ENCODE measurements at places on chromosomes 1 and 21.

DNA sequence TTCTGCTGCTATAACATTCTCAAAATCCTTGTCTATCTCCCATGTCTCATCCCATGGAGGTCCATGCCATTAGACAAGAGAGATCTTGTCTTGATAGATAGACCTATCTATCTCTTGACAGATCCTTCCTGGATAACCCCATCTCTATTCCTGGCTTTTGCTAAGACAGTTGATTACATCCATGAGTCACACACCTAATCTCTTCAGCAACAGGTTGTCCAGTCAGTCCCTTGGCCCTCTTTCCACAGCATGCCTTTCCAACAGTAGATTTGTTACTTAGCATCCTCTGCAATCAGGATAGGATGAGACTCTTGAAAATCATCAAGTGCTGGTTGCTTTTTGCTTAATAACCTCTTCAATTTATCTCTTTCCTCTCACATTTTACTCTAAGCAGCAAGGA, 46.6 kb downstream of the TRMT1L start:
- no peak for DNase-seq

DNA sequence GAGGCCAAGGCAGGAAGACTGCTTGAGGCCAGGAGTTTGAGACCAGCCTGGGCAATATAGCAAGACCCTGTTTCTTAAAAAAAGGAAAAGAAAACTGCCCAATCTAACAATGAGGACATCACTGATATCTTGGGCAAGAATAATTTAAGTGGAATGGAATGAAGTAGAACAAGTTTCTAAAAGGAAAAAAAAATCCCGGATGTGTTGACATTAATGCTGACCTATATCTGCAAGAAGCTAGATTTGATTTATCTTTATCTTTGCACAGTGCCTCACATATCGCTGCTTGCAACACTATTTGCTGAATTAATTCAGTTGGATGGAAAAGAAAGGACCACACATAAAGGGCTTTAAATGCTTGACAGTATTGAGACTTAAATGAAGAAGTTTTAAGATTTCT, 27.8 kb downstream of the DIPK1A start:
- no peak for DNase-seq

DNA sequence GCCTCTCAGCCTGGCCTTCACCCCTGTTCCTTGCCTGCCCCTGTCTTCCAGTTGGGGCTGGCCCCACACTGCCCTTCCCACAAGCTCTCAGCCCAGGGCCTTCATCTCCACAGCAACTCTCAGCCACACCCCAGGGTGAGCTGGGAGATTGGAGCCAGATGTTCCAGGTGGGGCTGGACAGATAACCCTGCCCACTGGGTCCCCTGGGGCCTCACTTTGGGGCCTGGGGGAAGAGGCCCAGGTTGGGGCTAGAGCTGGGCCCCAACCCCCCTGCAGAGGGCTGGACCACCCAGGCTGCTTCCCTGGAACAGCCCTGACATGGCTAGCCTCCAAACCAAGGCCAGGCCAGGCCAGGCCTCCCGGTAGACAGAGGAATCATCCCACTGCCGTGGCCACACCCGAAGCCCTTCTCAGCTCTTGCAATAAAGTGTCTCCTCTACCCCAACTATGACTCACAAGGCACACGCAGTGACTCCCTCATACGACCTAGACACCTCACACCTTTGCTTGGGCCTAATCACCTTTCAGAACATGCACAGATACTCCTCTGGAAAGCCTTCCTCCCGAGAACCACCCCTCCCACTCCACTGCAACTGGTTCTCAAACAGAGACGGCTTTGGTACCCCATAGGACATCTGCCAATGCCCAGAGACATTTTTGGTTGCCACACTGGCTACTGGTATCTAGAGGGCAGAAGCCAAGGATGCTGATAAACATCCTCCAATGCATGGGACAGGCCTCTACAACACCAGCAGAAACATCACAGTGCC, 22.2 kb downstream of the SLC2A1 start:
- DNase-seq, result no peak

- no peak for DNase-seq
These were observed 34.4 kb downstream of the WLS start for GRCh38 chr1:68197891-68198290.

DNA sequence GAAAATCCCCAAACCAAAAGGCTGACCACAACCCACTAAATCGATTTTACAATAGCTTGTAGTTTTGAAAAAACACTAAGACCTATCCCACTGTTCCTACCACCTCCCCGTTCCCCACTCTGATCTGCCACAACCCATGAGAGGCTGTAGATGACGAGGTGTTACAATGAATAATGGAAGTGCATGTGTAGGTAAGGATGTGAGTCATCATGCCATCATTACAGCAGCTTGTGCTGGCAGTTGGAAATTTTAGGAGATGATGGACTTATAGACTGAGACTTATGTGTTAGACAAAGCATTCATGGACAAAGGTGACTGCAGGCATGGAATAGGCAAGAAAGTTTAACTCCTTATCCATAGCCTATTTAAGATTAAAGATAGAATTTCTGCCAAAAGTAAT, 184.7 kb upstream of the CACYBP start:
- DNase-seq, result peak; percentile 83

DNA sequence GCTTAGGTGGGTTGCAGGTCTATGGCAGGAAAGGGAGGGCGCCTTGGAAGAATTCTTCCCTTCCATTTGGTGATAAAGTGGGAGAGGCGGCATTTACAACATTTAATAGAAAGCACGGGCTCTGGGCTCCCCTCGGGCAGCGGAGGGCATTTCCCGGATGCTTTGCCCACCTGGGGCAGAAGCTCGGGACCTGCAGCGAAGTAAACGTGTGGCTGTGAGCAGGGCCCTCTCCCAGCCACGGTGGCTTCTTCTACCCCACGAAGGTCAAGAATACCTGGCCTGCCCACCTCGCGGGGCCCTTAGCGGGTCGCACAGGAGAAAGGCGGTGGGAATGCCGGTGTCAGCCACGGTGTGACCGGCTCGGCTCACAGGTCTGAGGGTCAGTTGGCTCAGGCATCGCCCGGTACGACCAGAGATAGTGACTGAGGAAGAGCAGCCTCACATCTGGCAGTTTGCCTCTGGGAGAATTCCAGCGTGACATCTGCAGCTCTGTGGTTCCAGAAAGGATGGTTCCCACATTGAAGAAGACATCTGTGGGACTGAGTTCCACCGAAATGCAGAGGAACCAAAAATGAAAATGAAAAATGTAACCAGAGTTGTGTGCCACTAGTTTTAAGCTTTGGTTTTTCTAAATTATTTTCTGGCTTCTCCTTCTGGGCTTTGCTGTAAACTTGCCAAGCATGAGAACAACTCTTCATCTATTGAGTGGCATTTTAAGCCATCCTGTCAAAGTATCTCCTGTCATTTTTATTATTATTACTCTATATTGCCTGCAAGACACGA, 720 bp upstream of the F3 start:
- DNase-seq, result no peak

- no peak for DNase-seq
These were observed 83.4 kb downstream of the VPS26C start for GRCh38 chr21:37183749-37184148.

- DNase-seq, result no peak
These were observed 45.6 kb upstream of the VAV3 start for GRCh38 chr1:108010581-108010980.

DNA sequence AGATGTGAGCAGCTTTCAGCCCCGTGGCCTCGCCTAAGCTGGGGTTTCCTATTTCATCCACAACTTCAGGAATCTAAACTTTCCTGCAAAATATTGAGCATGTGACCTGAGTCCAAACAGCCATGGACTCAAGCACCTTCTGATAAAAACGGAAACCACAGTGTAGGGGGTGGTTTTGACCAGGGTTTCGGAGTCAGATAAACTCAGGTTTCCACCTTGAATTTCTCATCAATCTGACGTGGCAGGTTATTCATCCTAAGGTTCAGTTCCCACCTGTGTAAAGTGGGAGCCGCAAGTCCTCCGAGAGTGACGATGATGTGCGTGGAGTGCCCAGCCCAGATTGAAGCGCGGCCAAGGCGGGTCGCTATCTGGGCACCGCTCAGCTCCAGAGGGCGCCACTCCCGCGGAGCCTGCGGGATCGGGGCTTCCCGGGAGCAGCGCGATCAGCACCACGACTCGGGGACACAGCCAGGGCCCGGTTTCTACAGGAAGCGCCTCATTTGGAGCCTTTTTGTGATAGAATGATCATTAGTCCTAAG, 871 bp upstream of the ETS2 start:
- no peak for DNase-seq

DNA sequence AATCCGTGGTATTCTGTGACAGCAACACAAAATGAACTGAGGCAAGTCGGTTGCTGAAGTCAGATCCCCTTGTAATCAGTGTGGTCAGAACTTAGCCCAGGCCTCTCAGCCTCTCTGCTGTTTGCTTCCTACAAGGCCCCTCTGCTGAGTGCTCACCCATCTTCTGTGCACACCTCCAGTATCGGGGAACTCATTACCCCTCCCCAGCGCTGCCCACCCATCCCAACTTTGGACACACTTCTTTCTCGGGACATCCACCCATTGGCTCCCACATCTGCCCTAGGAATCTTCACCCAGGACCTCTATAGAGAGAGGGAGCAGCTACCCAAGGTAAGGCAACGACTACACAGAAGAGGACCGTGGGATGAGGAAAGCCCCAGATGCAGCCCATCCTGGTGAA, 217.5 kb downstream of the MATN1 start:
- DNase-seq, result no peak

GRCh38 chr1:79660129-79660528, 653.6 kb upstream of the ADGRL4 start:
- no peak for DNase-seq

- no peak for DNase-seq
These were observed 18.6 kb upstream of the PADI1 start for GRCh38 chr1:17186216-17186909.

DNA sequence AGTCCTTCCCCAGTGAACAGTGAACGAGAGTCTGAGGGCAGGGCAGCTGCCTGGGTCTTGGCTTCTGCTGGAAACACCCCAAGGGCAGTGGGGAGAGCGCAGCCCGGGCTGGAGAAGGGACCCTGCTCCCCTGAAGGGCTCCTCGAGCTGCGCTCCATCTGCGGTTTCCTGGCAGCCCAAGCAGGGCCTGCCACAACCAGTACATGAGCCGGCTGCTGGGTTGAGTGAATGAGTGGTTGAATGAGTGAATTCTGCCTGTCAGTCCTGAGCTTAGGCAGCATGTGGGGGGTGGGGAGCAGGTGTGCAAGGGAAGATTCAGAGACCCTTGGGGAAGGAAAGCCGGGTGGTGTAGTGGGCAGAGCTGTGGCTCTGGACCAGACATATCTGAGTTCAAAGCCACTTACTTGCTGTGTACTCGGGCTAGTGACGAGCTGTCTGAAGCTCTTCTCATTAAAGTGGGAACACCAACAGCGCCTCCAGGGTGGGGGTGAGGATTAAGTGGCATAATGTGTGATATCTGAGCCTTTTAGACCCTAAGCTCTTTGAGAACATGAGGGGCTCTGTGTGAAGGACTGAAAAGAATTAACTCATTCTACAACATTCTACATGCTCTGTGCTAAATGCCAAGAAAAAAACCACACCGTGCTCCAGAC, 3.7 kb downstream of the OPRD1 start:
- DNase-seq, result no peak

DNA sequence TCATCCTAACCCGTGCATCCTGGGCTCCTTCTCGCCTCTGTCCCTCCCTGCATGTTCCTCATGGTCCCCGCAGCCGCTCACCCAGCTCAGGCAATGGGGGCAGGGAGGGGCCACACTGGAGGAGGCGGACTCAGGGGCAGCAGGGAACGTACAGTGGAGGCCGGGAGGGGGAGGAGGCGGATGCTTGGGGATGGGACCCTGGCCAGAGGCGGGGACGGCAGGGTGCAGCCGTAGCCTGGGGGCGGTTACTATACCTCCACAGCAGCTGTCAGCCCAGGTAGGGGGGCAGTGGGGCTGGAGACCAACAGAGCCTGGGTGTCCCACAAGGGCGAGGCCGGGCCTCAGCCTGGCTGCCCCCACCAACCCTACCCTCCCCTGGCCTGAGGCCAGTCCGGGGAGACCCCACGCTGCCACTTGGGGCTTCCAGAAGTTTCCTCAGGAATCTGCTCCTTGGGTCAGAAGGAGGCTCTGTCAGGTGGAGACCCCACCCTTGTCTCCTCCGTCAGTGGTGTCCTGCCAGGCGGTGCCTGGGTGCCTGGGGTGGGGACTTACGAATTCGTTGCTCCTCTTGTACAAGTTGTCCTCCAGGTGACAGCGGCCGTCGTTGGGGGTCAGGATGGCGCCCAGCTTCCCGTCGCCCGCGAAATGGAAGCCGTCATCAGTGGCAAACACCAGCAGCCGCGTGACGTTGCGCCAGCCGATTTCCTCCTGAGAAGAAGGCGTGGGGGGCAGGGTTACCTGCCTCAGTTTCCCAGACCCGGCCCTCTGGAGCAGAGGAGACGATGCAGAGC, 20.7 kb downstream of the ITGB2 start:
- no peak for DNase-seq

DNA sequence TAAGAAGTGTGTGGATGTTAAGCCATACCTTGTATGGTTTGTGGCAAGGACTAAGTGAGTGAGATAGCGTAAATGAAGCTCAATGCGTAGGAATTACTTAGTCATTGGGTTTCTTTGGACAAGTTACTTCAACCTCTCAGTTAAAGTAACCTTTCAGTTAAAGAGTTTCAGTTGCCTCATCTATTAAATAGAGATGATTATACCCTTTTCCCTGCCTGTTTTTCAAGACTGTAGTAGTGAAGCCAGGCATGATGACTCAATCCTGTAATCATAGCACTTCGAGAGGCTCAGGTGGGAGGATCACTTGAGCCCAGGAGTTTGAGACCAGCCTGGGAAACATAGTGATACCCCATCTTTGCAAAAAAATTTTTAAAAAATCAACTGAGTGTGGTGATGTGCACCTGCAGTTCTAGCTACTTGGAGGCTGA, 6.3 kb downstream of the ZMPSTE24 start:
- no peak for DNase-seq

- no peak for DNase-seq
These were observed 357.0 kb downstream of the TTLL7 start for GRCh38 chr1:83641796-83642443.

DNA sequence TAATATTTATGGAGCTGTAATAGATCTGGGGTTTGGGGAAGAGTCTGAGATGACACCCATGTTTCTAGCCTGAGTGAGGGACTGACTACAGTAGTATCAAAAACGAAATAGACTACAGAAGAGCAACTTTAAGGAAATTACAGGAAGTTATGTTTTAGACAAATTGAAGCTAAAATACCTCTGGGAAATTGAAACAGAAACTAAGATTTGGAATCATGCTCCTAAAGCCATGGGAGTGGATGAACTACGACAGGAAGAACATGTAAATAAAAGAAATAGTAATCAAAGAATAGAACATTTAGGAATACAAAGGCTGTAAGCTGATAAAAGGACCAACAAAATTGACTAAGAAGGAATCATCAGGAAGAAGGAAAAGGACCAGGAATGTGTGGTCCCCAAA, 68.9 kb downstream of the KIAA0319L start:
- DNase-seq, result no peak

DNA sequence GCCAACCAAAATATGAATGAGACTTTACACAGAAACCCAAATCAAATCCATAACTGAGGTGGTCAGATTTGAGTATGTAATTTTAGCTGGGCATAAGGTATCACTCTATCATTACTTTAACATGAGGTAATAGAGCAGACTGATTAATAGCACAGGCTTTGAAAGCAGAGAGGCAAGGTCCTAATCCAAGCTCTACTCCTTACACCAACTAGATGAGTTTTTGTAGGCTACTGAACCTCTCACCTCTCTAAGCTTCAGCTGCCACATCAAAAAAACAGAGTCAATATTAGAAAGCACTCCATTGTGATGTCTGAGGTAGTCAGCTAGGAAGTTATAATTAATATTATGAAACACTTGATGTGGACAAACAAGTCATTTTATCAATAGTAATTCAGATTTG, 63.7 kb downstream of the ARID4B start:
- DNase-seq, result no peak

GRCh38 chr1:23814016-23814415, 11.2 kb downstream of the HMGCL start:
- no peak for DNase-seq

- no peak for DNase-seq
These were observed 187.0 kb upstream of the RUNX1 start for GRCh38 chr21:35236090-35236489.
